ENCODE measurements at places on chromosomes 16 and 17.

DNA sequence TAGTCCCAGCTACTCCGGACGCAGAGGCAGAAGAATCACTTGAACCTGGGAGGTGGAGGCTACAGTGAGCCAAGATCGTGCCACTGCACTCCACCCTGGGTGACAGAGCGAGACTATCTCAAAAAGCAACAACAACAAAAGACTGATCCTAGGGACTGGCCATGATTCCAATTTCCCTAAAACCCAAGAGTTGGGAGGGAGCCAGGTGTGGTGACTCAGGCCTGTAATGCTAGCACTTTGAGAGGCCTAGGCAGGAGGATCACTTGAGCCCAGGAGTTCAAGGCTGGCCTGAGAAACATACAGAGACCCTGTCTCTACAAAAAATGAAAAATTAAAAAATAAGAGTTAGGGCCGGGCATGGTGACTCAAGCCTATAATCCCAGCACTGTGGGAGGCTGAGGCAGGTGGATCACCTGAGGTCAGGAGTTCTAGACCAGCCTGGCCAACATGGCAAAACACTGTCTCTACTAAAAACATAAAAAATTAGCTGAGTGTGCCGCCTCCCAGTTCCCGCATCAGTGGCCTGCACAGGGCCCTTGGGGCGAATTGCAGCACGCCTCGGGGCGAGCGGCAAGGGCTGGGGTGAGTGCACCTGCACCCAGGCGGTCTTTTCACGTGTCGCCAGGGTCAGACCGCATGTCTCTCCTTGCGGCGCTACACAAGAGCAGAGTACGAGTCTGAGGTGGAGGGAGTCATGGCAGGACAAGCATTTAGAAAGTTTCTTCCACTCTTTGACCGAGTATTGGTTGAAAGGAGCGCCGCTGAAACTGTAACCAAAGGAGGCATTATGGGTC lies 40.8 kb downstream of the CDH3 start:
- DNase-seq, result no peak

DNA sequence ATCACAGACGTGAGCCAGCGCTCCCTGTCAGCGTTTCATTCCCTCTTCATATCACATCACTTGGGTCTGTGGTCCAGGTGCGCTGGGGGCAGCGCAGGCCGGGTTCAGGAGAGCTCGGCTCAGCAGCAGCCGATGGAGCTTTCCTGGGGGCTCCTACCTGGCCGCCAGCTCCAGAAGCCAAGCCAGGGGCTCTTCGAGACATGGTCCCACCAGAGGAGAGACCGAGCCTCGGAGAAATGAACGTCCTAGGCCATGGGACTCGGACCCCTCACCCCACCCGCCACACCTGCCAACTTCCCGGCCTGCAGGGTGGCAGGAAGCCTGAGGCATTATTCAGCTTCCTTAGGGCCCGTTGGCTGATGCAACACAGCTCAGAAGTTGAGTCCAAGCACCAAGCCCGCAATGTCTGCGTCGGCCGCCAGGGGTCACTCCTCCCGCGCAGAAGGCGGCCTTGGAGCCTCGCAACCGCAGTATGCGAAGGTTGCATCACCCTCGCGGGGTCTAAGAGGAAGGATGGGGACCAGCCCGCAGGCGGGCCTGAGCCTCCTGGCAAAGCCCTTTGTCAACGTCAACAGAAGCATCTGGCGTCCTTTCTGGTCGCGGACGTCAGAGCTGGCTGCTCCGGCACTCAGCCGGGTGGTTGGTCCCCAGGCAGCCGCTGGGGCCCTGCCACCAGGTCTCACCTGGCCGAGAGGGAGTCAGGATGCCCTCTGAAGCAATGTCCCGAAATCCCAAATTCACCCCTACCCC lies 13.2 kb upstream of the KLHDC4 start:
- DNase-seq, result peak; percentile 86

- no peak for DNase-seq
Measured at GRCh38 chr17:47218896-47219430, 9.8 kb downstream of the MYL4 start.

GRCh38 chr16:719815-720446 lies 1.0 kb upstream of the ANTKMT start:
- peak; percentile 41 for DNase-seq

DNA sequence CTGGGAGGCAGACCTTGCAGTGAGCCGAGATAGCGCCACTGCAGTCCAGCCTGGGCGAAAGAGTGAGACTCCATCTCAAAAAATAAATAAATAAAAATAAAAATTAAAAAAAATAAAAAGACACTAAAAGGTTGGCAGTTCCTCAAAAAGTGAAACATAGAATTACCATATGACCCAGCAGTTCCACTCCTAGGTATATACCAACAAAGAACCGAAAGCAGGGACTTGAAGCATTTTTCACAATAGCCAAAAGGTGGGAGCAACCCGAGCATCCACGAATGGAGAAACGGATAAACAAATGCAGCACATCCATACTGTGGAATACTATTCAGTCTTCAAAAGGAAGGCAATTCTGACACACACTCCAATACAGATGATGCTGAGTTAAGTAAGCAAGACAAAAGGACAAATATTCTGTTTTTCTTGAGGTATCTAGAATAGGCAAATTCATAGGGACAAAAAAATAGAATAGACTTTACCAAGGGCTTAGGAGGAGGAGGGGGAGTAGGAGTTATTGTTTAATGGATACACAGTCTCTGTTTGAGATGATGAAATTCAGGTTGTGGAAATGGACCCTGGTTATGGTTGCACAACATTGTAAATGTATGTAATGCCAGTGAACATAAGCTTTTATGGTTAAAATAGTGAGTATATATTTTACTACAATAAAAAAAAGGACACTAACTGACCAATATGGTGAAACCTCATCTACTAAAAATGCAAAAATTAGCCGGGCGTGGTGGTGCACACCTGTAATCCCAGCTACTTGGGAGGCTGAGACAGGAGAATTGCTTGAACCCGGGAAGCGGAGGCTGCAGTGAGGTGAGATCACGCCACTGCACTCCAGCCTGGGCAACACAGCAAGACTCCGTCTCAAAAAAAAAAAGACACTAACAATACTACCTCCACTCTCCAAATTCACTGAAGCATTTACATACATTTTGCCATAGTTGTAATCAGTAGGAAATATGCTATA lies 27.0 kb upstream of the SLC35B1 start:
- DNase-seq, result no peak

DNA sequence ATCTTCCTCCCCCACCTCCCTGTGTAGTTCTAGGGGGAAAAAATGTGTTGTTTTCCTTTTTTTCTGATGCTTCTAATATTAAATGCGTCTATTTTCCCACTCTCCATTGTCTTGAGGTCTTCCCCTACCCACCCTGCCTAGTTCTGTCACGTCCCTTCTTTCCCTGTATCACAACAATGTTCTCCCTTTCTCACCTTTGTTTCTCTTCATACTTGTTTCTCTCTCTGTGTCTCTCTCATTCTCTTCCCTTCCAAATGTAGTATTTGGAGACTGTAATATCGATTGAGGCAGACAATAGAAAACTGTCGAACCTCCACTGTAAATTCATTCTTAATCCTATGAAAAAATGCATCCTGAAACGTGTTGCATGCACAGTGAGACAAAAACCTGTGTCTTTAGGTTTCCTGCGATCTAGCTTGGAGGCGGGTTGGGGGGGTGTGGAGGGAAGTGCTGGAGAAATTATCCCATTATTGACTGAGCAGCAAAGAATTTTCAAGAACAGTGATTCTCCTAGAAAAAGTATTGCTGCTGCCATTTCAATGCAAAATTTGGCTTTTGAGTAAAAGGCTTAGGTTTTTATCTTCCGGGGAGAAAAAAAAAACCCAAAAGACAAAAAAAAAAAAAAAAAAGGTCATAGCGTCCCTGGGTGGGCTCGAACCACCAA lies 1.3 kb upstream of the PSMB3 start:
- no peak for DNase-seq

DNA sequence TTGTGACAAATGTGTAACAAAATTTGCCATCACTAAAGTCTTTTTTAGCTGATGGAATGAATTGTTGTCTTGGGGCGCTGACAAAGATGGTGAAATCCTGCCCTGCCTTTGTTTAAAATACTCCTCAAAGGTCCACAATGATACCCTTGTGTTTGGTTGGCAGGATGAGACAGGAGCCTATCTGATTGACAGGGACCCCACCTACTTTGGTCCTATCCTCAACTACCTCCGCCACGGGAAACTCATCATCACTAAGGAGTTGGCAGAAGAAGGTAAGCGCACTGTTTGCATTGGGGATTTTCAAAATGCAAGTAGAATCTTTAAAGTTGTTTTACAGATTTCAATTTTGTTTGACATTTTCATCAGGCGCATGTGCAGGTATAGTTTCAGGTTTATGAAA lies 2.0 kb downstream of the KCTD2 start:
- DNase-seq, result no peak

DNA sequence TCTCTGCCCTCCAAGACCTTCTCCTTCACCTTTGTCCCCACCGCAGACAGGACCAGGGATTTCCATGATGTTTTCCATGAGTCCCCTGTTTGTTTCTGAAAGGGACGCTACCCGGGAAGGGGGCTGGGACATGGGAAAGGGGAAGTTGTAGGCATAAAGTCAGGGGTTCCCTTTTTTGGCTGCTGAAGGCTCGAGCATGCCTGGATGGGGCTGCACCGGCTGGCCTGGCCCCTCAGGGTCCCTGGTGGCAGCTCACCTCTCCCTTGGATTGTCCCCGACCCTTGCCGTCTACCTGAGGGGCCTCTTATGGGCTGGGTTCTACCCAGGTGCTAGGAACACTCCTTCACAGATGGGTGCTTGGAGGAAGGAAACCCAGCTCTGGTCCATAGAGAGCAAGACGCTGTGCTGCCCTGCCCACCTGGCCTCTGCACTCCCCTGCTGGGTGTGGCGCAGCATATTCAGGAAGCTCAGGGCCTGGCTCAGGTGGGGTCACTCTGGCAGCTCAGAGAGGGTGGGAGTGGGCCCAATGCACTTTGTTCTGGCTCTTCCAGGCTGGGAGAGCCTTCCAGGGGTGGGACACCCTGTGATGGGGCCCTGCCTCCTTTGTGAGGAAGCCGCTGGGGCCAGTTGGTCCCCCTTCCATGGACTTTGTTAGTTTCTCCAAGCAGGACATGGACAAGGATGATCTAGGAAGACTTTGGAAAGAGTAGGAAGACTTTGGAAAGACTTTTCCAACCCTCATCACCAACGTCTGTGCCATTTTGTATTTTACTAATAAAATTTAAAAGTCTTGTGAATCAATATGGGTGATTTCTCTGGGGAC lies 12.2 kb downstream of the CX3CL1 start:
- DNase-seq, result no peak

GRCh38 chr16:51500306-51500705 lies 349.2 kb upstream of the SALL1 start:
- DNase-seq, result peak; percentile 34

DNA sequence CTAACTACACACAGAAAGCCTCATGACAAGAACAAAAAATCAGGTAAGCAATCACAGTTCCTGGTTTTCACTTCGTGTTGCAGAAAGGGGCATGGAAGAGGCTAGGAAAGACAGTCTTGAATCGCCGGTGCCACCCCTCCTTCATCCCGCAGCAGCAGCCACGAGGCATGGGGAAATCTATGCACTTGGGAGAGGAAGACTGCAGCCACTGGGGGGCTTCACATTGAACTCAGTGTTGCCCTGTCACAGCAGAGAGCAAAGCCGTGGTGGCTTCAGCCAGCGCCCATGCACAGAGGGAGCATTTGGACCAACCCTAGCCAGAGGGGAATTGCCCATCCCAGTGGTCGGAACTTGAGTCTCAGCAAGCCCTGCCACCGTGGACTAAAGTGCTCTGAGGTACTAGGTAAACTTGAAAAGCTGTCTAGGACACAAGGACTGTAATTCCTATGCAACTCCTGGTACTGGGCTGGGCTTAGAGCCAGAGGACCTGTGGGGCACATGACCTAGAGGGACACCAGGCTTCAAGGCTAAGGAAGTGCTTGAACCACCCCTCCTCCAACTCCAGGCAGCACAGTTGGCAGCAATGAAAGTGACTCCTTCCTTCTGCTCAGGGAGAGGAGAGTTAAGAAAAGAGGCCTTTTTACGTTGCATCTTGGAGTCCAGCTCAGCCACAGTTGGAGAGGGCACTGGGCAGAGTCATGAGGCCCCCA lies 35.2 kb upstream of the ATP2C2 start:
- DNase-seq, result no peak

All from RCC 7860 (cell line).